ENCODE measurements at places on chromosomes 4 and X.

- no peak for DNase-seq
Measured at GRCh38 chrX:74923942-74924448, 1.3 kb downstream of the NEXMIF start.

GRCh38 chrX:40249582-40249981 is 151.8 kb upstream of the BCOR start:
- no peak for DNase-seq

- no peak for DNase-seq
Measured at GRCh38 chr4:168385142-168385490, 66.6 kb upstream of the DDX60 start.

DNA sequence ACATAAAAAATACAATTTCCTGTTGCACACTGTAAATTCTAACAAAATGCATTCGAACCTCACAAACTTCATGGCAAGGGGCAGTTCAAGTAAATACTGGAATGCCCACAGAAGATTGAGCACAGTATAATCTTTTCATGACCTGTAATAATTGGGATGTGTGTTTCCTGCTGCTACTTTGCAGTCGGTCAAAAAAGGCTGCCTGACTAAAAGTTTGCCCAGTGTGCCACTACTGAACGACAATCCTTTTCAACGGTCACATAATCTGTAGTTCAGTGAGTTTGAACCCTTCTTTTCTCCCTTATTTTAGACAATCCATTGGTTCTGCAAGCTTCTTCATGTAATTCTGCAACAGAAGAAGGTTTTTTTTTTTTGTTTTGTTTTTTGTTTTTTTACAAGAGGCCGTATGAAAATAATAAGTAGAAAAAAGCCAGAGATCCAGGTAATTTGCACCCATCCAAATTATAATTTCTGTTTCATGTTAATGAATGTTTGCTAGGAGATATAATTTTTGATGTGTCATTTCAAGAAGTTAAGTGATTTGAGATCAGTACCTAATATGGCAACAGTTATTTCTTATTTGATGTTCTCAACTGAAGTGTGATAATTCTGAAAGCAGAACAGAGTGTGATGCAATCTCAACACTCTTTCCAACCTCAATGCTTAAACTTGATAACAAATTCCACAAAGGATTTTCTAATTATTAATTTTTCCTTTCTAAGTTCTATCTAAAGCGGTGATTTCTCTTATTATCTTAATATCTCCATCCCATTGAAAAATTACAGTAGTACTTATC is 237.6 kb downstream of the FSTL5 start:
- no peak for DNase-seq

DNA sequence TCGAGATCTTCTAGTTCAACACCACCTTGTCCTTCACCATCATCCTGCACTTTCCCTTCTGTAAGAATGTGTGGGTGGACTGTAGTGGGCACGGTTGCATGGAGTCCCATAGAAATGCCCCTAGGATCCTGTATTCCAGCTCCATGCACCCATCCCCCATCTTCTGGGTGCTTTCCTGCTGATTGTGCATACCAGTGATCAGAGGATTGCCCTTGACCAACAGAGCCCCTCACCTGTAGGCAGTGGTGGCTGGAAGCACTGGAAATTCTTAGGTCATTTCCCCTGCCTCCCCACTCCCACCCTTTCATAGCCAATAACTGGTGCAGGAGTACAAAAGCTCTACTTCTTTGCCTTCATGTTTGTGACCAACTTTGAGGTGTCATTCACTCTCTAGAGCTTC is 213.4 kb upstream of the ARSJ start:
- no peak for DNase-seq

Measured in fibroblast of skin of left biceps (primary cell).